Activated T-cell treated with anti-CD3 and anti-CD28 coated beads for 4 hours (primary cell): ENCODE measurements at places on chromosomes 16 and 17.

DNA sequence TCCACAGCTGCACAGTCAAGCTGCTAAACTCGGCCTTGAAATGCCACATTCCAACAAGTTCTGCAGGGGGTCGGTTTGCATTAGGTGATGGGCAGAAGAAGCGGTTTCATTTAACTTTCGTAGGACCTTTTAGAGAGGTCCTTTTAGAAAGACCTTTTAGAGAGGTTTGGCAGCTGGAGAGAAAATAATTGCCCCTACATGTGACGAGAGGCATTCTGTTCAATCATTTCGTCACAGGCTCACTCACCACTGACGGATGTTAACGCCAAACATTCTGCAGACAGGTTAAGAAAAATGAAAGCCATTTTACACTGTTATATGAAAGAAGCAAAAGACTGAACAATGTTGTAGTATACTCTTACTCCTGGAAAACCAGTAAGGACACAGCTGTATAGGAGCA is 76.5 kb upstream of the ZNF423 start:
- no peak for DNase-seq

GRCh38 chr16:82756283-82756599 is 129.5 kb downstream of the CDH13 start:
- DNase-seq = no peak

GRCh38 chr16:6131526-6132050 is 1034.0 kb upstream of the EEF2KMT start:
- DNase-seq = no peak

DNA sequence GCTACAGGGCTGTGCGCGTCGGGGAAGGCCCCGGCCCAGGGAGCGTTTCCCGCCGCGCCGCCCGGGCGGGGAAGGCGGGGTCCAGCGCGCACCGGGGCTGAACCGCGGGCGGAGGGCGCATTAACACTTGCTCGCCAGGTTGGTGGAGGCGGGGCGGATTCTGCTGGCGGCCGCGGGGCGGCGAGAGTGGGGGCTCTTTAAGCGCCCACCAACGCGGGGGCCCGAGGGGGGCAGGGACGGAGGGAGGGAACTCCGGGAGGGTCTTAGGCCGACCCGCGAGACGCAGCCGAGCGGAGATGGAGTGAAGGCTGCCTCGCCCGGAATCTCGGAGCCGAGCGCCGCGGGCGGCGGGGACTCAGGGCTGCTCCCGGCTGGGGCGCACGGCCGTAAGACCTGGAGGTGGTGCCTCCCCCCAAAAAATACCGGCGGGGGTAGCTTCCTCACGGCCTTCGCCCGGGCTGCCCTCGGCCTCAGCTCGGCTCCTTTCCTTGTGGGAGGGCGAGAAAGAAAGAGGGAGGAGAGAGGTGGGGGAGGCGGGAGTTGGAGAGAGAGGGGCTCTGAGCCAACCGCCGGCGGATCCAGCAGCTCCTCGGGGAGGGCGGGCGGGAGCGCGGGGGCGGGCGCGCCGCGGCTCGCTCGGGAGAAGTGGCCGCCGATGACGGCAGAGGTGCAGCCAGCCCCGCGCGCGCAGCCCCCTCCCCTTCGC is 415 bp upstream of the FOXF1 start:
- DNase-seq = no peak

DNA sequence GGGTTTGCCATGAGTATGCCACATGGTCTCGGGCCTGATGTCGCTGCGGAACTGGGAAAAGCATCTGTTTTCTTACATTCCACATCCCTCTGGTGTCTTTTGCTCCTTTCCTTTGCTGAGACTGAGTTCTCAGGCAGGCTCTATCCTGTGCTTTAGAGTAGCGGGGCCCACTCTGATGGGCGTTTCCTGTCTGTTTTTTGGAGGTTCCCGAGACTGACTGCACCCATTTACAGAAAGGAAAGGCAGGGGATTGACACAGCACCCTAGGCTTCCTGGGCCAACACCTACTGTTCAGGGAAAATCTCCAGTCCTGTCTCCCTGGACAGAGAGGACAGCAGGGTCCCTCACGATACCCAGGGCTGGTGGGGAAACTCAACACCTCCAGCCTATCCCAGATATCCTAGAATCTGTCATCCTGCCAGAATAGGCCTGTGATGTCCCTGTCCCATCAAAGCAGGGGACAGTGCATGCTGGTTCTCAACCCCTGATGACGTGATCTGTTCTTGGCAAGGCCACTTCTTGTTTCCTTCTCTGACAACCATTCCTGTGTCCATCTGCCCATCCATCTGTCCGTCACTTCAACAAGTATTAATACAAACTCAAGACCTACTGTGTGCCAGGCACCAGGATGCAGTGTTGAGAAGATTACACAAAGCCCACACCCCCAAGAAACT is 42.2 kb downstream of the ACTG1 start:
- no peak for DNase-seq

DNA sequence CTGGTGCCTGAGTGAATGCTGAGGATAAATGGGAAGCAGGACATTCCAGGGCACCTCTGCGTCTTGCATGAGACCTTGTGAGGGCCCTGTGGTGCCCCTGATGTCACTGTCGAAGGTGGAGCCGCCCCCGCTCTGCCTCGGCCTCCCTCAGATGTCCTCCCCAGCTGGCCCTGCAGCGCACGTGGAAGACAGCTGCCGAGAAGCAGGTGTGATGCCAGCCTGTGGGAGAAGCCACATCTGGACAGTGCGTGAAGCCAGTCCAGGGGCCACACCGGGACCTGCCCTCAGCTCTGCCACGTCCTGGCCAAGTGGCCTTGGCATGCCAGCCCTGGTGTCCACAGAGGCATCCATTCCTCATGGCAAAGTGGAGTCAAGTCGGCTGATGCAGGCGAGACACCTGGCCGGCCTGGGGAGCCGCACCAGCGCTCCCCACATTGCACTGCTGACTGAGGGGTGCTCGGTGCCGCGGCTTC is 21.6 kb upstream of the METRNL start:
- no peak for DNase-seq

DNA sequence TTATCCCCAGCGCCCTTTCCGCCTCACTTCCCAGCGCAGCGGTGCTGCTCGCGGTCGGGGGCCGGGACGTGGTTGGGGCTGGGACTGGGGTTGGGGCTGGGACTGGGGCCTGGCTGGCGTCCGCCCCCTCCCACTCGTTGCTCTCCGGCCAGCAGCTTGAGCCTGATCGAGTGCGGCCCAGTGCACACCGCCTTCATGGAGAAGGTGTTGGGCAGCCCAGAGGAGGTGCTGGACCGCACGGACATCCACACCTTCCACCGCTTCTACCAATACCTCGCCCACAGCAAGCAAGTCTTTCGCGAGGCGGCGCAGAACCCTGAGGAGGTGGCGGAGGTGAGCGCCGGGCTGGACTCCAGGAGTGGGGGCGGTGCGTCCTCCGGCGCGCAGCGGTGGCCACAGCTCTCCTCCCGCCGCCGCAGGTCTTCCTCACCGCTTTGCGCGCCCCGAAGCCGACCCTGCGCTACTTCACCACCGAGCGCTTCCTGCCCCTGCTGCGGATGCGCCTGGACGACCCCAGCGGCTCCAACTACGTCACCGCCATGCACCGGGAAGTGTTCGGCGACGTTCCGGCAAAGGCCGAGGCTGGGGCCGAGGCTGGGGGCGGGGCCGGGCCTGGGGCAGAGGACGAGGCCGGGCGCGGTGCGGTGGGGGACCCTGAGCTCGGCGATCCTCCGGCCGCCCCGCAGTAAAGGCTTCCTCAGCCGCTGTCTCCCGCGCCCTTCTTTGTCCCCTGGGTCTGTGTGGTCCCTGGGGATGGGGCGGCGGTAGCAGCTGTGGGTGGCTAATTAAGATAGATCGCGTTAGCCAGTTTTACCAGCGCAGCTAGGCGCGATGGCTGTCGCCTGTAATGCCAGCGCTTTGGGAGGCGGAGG is 1.8 kb downstream of the HSD17B1 start:
- peak; percentile 48 for DNase-seq

GRCh38 chr16:15398618-15399316 is 3.2 kb downstream of the MPV17L start:
- no peak for DNase-seq

GRCh38 chr16:50425648-50426047 is 56.9 kb upstream of the BRD7 start:
- DNase-seq = no peak

DNA sequence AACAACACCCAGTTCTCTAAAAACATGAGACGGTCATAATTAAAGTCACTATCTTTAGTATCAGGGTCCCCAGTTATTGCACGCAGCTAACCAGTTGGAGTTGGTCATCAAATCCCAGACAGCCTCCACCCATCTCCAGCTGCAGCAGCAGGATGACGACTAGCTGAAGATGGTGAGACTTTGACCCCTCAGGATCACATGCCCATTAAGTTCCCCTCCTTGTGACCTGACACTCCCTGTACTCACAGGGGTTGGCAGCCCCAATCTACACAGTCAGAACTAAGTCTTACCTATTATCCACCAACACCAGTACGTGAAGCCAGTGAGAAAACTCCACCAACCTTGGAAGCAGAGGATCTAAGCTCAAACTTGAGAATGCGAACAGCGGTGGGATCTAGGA is 37.7 kb upstream of the IRX5 start:
- DNase-seq = no peak

GRCh38 chr17:82327757-82328140 is 5.8 kb downstream of the SECTM1 start:
- no peak for DNase-seq

- DNase-seq = no peak
Observed at GRCh38 chr16:80045861-80046260, 445.3 kb upstream of the MAF start.

DNA sequence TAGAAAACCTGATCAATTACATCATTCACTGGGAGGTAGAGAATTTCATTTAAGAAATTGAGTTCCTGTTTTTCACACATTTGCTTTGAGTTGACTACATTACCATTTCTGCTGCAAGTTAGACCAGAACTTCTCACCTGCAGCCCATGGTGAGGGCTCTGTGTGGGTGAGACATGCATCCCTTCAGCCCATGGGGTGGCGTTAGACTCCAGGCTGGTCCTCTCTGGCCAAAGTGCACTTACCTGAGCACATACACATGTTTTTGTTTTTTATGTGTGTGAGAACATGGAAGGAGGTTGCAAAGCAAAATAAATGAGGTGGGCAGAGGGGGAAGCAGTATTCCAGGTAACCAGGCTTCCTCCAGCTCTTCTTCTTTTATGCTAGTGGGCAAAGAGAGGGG is 470.2 kb downstream of the PMP22 start:
- no peak for DNase-seq

- DNase-seq = no peak
Observed at GRCh38 chr16:9384141-9384540, 292.7 kb downstream of the HAPSTR1 start.

DNA sequence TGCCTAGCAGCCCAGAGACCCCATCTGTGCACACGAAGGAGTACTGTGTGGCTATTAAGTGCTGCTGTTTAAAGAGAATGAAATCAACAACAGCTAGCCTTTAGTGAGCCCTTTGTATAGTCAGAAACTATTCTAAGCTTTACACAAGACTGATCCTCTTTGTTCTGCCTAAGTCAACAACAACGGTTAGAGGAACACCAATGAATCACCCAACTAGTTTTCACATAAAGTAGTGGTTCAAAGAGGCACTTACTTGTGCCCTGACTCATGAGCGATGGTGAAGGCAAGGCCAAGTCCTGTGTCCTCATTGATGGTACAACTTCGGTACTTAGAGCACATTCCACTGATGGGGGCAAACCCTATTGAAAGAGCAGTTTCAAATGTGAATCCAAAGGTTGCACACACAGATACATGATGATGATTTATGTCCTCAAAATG is 75.8 kb downstream of the ADAMTS18 start:
- DNase-seq = no peak

DNA sequence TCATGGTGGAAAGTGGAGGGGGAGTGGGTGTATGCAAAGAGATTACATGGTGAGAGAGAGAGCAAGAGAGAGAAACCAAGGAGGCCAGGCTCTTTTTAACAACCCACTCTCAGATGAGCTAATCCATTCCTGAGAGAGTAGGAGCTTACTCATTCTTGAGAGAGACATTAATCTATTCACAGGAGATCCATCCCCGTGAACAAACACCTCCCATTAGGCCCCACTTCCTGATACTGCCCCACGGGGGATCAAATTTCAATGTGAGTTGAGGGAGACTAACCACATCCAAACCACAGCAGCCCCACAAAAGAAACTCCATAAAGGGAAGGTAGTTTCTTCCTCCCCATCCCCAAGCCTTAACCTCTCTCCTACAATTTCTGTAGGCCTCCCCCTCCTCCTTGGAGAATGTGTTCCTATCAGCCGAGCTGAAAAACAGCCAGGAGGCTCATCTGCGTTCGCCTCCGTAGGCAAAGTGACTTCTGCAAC is 450.0 kb downstream of the NPIPA7 start:
- no peak for DNase-seq

- no peak for DNase-seq
Observed at GRCh38 chr17:2867441-2868424, 71.5 kb downstream of the RAP1GAP2 start.

GRCh38 chr17:68482576-68483041 is 25.3 kb upstream of the WIPI1 start:
- DNase-seq = no peak

- DNase-seq = no peak
Observed at GRCh38 chr16:85210423-85211169, 98.3 kb upstream of the CIBAR2 start.

- DNase-seq = no peak
Observed at GRCh38 chr17:8946476-8946875, 19.0 kb downstream of the PIK3R5 start.

- DNase-seq = no peak
Observed at GRCh38 chr17:77328823-77329740, 188.3 kb downstream of the SEC14L1 start.

- no peak for DNase-seq
Observed at GRCh38 chr16:13306161-13306995, 405.0 kb downstream of the SHISA9 start.

DNA sequence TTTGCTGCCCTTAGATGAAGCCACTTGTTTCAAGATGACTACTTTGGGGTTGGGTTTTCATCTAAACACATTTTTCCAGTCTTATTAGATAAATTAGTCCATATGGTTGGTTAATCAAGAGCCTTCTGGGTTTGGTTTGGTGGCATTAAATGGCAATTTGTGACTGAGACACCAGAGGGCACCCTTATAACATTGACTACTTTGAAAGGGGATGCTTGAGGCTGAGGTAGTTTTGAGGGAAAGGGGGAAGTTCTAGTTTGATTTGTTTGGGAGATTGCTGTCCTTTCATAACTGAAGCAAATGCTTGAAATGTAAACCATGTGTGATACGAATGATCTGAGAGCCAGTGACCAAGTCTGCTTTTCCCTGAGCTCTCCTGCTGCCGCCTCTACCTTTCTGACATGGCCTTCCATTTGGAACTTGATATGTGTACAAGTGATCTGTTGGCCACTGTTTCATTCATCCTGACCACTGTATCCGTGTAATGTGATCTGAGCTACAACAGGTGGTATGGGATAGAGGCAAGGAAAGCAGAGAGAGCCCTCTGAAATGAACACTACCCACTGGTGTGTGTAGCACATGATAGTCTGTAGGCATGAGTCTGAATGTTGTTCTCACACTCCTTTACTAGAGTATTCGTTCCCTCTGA is 5.8 kb upstream of the RARA start:
- DNase-seq = peak; percentile 60

GRCh38 chr17:28396635-28397239 is 9.3 kb downstream of the SLC46A1 start:
- DNase-seq = no peak
